ENCODE measurements at places on chromosomes 12 and 14.

DNA sequence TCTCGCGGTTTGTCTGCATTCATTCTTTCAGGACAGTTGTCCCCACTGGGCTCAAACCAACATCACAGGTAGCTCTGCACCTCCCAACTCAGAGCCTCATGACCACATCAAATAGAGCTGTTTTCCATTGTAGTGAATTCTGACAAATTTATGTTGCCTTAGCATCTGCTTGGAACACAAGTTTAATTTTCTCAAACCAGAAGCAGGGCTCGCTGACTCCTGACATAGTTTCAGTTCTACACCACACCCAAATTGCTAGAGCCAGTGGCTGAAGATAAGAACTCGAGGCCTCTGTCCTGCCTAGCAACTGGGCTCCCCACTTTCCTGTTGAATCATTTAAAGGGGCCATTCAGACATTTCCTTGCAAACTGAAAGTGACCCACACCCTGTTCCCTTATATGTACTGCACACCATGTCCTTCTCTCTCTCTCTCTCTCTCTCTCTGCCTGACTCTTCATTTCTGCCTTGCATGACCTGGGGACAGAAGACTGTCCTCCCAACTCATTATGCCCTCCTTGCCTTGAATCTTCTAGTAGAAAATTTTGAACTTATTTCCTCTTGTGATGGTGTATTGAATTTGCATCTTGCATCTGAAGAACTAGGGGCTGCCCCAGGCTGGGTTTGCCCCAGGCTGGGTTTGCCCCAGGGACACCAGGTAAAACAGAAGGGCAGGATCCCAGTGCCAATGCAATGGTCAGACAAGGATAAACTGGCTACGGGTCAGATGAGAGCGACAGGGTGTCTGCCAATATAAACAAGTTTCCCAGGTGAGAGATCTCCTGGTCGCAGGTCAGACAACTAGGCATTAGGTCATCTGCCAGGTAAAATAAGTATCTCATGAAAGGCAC, 9.7 kb upstream of the WSCD2 start:
- DNase-seq = no peak

DNA sequence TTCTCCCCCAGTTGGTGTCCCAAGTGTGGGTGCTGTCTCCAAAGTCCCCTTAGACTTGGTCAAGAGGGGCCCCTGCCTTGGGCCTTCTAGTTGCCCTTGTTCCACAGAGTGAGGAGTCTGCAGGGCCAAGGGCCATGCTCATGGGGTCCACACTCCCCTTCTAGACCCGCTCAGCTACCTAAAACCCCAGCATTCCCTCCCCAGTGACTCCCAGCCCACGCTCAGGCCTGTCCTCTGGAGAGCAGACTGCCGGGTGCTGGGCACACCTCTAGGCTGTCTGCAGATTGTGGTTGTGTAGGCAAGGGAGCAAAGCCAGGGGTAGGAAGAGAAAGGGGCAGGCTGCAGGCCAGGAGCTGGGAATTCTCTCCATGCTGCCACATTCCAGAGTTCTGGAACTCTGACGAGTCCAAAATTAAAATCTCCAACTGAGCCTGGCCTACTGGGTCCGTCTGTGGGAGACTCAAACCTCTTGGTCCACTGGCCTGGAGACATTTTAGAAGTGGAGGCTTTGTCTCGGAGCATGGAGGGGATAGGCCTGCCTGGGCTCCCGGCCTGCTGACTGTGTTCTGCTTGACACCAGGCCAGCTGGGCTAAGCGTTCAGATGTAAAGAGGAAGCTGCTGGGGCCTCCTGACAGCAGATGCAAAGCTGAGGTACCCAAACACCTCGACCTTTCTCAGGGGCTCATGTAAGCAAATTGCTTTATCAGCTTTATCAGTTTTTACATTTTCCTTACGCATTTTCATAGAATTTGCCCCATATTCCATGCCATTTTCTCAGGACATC, 13.7 kb upstream of the KRT5 start:
- no peak for DNase-seq

- DNase-seq = no peak
Observed at GRCh38 chr12:110370732-110371231, 32.7 kb downstream of the ANAPC7 start.

- no peak for DNase-seq
Observed at GRCh38 chr12:13194401-13195110, 2.0 kb upstream of the EMP1 start.

DNA sequence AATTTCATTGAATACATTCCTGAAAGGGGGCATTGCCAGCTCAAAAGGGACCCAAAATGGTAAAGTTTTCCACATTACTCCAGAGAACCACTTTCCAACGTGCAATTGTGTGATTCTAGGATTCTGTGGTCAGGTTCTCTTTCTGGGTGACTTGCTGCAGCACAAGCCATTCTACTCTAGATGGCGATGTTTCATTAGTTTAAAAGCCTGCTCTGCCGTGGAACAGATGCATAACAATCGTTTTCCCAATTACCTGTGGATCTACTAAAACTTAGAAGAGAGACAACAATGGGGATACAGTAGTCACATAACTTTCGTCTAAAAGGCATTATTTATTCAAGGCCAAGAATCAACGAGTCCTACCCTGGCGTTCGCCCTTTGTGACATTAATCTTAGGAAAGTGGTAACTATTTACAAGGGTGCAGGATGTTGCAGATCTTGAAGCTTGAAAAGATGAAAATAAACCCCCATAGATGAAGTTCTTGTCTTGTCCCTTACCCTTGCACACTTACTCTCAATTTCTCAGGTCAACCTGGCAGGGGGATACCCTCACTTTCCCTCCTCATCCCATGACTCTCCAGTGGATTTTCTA, 400.9 kb downstream of the SNAPC1 start:
- DNase-seq = no peak

DNA sequence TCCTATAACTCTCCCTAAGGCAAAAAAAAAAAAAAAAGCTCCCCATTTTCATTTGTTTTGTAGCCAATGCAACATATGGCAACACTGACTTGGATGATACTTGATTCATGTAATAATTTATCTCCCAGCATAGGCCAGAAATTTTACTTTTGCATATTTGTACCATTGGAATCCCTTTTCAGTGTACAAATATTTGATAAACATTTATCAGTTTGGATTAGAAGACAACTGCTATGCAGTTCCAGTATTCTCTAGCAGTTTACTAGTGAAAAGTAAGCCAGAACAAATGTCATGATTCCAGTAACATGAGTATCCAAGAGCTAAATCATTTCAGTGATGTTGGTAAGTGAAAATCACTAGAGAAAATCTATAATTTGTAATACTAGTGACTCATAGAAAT, 392.3 kb downstream of the CCER1 start:
- DNase-seq = no peak

DNA sequence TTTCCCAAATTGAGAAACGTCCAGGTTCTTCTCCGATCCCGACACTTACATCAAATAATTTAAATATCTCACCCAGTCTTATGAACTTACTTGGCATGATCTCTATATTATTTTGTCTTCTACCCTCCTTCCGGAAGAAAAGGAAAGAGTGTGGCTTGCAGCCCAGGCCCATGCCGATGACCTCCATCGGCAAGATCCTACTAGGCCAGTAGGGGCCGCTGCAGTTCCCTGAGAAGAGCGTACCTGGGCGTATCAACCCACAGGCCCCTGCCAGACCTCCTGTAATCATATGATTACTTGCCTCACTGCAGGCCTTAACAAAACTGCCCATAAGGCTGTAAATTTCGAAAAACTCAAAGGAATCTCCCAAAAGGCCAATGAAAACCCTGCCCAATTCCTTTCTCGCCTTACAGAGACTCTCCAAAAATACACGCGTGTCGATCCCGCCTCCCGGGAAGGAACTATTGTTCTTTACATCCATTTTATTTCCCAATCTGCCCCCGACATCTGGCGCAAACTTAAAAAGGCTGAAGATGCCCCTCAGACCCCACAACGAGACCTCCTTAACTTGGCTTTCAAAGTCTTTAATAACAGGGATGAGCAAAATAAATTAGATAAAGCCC, 69.6 kb downstream of the MOK start:
- peak; percentile 59 for DNase-seq

DNA sequence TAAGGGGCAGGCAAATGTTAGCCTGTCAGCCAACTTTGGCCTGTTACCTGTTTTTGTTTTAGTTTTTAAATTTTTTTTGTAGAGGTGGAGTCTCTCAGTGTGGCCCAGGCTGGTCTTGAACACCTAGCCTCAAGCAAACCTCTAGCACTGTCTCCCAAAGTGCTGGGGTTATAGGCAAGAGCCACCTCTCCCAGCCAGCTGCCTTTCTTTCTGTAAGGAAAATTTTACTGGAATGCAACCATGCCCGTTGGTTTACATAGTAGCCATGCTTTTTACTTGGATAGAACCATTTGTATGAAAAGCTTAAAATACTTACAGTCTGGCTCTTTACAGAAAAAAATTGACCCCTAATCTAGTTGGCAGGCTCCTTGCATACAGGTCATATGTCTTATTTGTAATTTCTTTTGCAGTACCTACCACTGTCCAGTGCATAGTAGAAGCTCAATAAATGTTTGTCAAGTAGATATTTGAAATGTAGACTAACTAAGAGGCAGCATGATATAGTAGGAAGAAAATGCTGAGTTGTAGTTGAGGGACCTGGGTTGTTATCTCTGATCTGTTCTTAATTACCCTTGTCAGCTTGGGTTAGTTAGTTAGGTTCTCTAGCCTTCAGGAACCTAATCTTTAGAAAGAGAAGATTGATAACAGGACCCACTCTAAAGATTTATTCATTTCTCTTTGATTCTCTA, 4.7 kb downstream of the MDM2 start:
- DNase-seq = no peak

GRCh38 chr12:127241072-127241817, 1025.7 kb upstream of the TMEM132C start:
- DNase-seq = no peak

GRCh38 chr14:50774542-50775267, 56.3 kb downstream of the NIN start:
- DNase-seq = no peak

DNA sequence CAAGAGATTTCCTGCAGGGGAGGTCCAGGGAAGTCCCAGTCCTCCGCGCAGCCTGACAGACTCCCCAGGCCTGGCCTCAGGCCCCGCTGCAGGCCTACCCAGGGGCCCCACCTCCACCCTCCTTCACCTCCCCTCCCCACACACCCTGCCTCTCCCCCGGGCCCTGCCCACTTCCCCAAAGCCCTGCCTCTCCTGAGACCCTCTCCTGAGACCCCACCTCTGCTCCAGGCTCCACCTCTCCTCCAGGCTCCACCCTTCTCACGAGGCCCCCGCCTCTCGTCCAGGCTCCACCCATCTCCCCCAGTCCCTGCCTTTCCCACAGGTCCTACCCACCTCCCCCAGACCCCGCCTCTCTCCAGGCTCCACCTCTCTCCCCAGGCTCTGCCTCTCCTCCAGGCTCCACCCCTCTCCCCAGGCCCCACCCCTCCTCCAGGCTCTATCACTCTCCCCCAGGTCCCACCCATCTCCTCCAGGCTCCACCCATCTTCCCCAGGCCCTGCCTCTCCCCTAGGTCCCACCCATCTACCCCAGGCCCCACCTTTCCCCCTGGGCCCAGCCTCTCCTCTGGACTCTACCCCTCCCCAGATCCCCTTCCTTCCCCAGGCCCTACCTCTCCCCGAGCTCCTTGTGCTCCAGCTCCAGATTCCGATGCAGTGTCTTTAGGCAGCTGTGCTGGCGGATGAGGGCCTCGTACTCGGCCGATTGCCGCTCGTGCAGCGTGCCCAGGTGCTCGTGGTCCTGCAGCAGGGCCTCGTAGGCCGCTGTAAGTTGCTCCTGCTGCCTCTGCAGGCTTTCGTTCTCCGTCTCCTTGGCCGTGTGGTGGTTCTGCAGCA, 58.8 kb upstream of the GPR68 start:
- peak; percentile 27 for DNase-seq

DNA sequence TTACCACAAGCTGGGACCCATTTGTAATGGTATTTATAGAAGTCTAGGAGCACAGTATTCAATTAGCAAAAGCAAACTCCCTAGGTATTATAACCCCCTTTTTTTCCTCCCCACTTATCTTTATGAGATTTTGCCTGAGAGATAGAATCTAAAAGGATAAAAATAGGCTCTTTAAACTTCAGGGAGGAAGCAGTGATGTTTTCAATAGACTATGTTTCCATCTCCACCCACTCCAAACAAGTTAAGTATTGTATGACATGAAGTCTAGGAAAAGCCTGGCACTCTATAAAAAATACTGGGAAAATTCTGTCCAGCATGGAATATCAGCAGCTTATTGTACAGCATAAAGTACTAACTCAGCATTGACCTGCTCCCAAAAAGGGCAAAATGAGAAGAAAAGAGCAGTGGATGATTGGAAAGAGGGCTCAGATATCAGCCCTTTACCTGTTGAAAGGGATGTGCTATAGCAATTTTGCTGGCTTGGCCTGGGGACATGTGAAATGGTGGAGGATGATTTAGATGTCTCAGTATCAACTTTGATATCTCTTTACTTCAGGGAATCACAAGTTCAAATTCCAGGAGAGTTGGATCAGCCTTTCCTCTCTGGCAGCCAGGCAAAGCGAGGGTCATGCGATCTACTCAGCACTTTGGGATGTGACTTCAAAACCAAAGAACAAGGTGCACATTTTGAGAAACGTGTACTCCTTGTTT, 72.4 kb downstream of the IGF1 start:
- no peak for DNase-seq

DNA sequence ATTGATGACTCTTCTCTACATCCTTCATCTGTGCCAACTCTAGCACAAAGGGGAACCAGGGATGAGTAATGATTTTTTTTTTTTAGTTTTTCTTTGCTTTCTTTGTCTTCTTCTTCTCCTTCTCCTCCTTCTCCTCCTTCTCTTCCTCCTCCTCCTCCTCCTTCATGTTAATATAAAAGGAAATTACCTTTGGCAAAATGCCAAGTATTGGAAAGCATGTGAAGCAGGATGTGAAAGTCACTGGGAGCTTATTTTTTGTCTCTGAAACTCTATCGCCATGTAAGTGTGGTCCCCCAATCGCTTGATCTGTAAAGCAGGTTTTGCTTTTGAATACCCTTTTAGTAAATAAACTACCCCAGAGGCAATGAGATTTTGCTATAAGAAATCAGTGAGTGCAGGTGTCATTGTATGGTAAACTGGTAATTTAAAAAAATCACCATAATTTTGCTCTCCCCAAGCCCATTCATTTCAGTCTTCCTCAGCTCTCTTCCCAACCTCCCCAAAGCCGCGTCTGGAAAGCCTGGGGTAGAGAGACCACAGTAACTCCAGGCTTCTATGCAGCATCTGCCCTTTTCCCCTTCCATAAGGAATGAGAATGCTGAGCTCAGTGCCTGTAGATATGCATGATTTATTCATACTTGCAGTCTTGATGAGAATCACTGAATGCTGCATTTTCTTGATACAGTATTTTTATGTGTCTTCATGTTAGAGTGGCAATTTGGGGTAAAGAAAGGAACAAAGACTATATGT, 388.7 kb downstream of the TMEM117 start:
- no peak for DNase-seq

DNA sequence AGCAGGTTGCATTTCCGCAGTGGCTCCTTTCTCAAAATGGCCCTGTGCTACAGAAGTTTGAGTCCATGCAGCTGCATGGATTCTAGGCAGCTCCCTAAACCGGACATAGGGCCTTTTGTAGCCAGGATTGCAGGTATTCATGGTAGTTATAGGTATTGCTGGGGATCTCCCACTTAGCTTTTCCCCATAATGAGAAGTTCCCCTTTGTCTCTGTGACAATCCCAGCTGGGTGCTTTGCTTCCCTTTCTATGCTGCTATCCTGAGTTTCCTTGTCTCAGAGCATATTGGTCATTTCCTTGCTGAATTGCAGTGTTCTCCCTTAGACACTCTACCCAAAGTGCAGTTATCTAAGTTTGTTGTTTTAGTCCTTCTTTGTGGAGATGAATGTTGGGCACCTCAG, 120.9 kb upstream of the MIS18BP1 start:
- DNase-seq = no peak
